ENCODE measurements at places on chromosomes 4 and X. TPM values are rescaled to one million over a fixed set of nuclear protein-coding genes. Genes with fewer than 3 reads are reported as not detected.

SLC49A3 gene
- total RNA-seq = 0.36 TPM

SERPINA7 gene
- 0.05 TPM for total RNA-seq

FGD1 gene
- 9.9 TPM for total RNA-seq

SORCS2 gene
- 4.9 TPM for total RNA-seq

INPP4B gene
- total RNA-seq = 2.3 TPM

RNF175 gene
- 16.1 TPM for total RNA-seq

DOK7 gene
- 0.81 TPM for total RNA-seq

- no peak for ATAC-seq
These were observed 6.9 kb downstream of the ANXA10 start for GRCh38 chr4:168099195-168099594.

DNA sequence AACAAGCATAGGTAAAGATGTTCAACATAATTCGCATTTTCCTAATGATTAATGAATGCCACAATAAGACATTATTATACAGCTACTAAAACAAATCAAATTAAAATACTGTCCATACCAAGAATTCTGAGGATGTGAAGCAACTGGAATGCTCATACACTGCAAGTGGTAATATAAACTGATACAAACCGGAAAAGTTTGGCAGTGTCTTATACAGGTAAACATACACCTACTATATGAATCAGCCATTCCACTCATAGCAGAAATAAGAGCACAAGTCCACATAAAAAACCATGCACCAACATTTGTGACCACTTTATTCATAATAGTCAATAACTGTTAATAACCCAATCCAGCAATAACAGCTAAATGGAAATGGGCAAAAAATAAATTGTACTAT lies 79.3 kb downstream of the FBXW7 start:
- ATAC-seq = no peak

- no peak for ATAC-seq
These were observed 79.4 kb upstream of the TNIP3 start for GRCh38 chr4:121243485-121243884.

DNA sequence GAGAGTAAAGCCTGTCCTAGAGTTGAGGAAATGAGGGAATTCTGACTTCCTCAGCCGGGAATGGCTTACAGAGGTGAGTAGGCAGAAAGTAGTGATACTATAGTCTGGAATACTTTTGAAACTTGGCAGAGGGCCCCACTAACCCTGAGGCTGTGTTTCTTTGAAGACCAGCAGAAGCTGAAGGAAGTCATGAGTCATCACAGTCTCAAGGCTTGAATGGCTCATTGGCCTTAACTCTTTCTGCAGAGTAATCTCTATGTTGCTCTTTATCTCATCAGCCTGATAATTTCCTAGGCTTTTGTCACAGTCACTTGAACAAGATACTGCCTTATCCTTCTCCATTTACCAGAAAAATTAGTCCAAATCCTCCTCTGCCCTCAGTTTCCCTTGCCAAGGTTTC lies 80.8 kb downstream of the ANKRD50 start:
- ATAC-seq = peak; percentile 12

DNA sequence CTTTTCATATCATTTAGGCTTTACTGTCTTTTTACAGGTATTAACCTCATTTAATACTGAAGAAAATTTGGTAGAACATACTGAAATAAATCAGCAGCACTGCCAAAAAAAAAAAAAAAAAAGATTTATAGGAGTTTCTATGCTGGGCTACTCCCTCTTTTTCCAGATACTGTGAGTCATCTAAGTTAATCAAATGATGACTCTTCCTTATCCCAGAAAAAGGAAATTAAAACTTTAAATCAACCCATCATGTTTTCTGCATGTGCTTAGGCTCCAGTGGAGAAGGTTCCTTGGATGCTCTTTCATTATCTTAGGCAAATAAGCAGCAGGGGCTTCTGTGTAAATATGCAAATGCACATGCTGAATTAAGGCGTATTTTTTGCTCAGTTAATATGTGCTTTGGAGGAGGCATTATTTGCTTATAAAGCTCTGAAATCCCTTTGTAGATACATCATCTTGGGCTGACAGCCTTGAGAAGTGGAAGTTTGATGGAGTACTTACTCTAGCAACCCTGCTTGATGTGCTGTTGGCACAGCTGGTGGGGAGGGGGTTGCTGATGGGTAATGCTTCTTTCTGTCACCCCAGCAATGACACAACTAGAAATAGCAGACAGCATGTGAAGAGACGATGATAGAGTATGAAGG lies 136.1 kb downstream of the C4orf33 start:
- ATAC-seq = peak; percentile 78

GRCh38 chr4:120902925-120903324 lies 19.6 kb downstream of the PRDM5 start:
- ATAC-seq = no peak

- no peak for ATAC-seq
These were observed 16.2 kb downstream of the CTAG1B start for GRCh38 chrX:154602766-154603437.

- ATAC-seq = no peak
These were observed 411.5 kb upstream of the FTHL17 start for GRCh38 chrX:31483336-31483735.

GRCh38 chrX:148498067-148498466 lies 2.4 kb upstream of the AFF2 start:
- ATAC-seq = no peak

- ATAC-seq = no peak
These were observed 395.8 kb upstream of the DMD start for GRCh38 chrX:33607042-33607595.

DNA sequence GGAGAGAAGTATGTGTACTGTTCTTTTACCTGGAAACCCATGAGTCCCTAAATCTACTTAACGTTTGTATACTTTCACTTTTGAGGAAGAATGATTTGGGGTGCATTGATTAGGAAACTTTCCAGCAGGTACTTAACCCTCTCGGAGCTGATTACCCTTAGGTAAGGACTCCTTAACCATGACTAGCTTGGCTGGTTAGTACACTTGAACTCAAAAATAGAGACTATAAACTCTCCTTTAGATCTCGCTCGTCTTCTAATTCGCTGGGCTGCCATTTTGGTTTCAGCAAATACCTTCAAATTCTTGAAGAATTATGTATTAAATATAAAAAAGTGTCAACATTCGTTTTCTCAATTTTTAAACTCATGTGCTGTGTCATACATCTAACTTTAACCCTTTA lies 2.0 kb downstream of the USP9X start:
- no peak for ATAC-seq

- no peak for ATAC-seq
These were observed 47.7 kb downstream of the HMGB3 start for GRCh38 chrX:151030845-151031244.

DNA sequence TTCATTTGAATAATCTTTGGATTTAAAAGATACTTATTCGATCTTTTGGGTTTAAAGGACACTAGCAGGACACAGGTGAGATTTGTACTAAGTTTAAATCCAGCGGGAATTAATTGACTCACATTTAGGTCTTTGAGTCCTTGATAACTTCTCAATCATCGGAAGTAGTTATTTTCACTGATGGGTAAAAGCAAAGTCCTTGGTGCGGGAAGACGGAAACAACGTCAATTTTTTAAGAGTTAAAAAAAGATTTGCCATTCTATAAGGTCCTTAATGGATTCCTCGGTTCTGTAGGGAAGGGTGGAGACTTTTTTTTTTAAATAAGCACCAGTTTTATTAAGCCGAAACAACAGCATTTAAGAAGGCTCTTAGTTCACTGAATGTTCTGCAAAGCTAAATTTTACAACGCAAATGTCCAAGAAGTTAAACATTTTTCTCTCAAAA lies 2.9 kb downstream of the TMSB4X start:
- no peak for ATAC-seq

DNA sequence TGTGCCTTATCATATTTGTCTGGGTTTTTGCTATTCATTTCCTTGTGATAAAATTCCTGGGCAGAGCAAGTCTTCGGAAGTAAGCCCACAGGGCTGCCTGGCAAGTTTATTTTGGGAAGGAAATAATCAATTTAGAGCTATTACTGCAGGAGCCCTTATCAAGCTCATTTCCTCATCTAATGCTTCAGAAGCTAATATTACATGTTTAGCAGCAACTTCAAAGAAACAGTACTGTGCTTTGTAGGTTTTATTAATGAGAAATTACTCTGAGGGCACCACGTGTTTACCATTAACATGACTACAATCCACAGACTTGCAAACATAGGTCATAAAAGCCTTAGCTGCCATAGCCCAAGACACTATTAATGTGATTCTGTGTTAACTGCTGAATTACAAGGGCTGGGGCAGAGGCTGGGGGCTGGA lies 540.0 kb downstream of the SPRY1 start:
- no peak for ATAC-seq

- no peak for ATAC-seq
These were observed 156.8 kb downstream of the GRXCR1 start for GRCh38 chr4:43049326-43049725.

GRCh38 chrX:130725519-130725918 lies 177.5 kb downstream of the ENOX2 start:
- no peak for ATAC-seq

DNA sequence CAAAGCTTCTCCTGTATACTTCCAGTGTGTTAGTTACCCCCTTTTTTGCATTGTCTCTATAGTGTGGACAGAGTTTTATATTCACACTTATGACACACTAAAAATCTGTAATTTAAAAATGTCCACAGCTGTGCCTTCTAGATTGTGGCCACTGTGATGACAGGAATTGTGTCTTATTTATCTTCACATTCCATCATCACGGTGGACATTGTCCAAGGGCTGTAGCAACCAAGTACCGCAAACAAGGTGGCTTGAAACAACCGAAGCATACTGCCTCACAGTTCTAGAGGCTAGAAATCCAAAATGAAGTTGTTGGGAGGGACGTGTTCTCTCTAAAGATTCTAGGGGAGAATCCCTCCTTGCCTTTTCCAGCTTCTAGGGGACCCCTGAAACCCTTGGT lies 32.3 kb downstream of the CHRNA9 start:
- ATAC-seq = no peak

- no peak for ATAC-seq
These were observed 39.5 kb upstream of the RBMX start for GRCh38 chrX:136920001-136920400.

DNA sequence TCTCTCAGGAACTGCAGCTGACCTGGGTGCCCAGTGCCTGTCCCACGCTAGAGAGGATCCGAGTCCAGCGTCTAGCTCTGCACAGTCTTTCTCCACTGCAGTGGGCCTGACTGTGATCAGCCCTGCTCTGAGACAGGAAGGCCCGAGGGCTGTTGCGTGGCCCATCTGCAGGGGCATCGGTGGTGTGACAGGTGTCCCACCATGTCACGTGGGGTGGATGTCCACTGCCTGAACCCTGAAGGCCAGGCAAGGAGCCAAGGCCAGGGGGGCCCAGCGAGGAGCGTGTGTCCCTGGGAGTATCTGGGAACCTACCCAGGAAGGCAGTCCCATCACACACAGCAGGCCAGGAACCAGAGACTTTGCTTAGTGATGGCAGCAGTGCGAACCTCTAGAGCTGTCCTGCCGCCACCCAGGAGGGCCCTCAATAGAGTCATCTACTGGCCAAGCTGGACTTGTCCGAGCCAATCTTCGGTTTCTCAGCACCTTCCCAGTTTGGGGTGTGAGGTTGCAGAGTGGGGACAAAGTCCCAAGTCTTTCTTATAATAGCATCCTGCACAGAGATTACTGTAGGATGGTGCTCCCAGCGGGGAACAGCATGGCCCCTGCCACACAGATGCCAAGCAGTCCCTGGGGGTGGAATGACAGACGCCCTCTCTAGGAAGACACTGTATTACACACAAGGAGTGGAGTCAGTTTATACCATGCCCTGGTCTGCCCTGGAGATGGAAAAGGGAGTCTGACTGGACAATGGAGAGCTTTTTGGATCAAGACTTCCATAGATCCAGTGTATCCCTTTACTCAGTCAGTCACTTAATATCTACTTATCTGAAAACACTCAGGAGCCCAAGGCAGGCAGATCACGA lies 38.3 kb downstream of the DCTD start:
- ATAC-seq = no peak

DNA sequence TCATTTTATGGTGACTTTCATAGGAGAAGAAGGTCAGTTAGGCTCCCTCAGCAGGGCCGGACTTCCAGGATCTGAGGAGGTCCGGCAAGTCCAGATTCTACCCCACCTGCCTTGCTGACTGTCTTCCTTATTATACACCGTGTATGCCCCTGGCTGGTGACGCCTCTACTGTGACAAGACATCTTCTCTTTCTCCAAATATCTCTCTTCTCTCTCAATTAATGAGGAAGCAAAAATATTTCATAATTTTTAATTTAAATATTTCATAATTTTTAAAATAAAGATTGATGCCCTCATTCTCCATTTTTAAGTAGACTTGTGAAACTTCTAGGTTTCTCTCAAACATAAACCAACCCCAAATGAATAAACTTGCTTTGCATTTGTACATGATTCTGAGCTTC lies 202.5 kb downstream of the NSUN7 start:
- ATAC-seq = no peak

DNA sequence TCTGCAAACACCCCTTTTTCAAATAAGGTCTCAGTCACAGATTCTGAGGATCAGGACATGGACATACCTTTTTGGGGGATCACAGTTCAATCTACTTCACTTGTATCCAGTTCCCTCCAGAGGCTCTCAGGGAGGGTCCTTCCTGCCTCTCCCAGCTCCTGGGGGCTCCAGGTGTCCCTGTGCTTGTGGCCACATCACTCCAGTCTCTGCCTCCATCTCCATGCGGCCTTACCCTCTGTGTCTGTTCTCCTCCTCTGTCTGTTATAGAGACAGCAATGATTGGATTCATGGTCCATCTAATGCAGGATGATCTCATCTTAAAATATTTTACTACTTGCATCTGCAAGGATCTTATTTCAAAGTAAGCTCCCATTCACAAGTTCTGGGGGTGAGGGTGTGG lies 269.6 kb downstream of the ASMT start:
- ATAC-seq = no peak

GRCh38 chr4:184599492-184600135 lies 49.6 kb downstream of the CASP3 start:
- ATAC-seq = peak; percentile 63

DNA sequence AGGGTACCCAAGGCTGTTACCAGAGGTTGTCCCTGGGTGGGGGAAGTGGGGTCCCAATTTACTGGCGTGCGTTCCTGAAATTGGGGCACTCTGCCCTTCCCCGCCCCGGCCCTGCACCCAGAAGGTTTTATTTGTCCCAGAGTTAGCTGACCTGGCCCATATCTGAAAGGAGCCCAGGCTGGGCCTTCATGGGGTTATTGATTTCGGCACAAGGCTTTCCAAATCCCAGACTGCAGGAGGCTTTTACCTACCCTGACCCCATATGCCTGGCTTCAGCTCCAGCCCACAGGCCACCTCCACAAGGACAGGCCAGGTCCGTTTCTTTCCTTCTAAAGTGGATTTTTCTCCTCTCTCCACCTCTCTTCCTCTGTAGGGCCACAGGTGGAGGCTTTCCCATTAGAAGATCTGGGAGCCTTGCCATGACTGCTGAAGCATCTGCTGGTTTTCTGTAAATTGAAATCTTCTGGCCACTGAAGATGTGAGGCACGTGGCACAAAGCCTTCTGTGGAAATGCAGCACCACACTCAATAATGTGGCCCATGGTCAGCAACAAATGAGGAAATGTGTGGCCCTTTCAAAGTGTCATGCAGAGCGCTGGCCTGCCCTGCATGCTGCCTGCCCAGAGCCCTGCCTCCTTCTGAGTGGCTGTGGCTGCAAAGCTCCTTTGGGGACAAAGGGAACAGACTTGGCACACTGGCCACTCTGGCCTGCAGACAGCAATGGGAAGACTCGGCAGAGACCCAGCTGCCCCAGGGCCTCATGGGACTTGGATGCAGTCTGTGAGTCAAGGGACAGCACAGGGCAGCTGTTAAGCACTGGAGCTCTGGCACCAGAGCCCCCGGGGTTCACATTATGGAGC lies 43.1 kb upstream of the MTM1 start:
- ATAC-seq = no peak
